Non-pigmented ciliary epithelial cell (primary cell): ENCODE measurements at places on chromosomes 7 and 10.
A peak's percentile ranks its signal among the peaks of the same experiment; 100 is the strongest.

DNA sequence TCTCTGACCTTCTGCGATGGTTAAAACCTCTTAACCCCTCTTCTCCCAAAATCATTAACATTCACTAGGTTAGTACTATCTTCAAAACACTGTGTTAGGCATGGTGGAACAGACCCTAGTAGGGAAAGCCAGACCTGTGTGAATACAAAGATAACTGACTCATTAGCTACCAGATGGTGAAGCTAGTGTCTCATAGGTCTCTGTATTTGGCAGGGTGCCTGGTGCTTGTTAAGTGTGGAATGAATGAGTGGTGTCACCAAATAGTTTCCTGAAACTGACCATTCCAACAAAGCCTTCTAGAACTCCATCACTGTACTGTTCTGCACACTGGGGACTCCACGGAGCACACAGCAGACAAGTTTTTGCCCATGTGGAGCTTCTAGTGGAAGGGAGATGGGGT, 27.7 kb upstream of the TM9SF3 start:
- DNase-seq = peak; percentile 77

- no peak for DNase-seq
Measured at GRCh38 chr7:78695826-78696225, 757.6 kb downstream of the MAGI2 start.

DNA sequence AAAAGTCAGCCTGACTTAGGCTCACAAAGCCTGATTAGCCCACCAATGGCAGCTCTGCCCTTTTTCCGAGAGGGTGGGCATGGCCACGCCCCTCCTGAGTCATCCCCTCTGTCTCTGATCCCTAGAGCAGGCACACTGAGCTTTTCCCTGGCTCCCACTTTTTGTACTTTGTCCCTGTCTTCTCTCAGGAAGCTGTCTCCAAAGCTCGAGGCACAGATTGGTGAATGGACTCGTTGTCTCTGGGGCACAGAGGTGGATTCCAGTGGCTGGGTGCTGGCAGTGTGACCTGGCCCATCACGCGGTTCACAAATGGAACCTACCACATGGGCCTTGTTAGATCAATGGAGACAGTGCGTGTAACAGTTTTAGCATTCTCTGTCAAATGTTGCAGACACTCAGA, 313.5 kb downstream of the WDR37 start:
- no peak for DNase-seq

DNA sequence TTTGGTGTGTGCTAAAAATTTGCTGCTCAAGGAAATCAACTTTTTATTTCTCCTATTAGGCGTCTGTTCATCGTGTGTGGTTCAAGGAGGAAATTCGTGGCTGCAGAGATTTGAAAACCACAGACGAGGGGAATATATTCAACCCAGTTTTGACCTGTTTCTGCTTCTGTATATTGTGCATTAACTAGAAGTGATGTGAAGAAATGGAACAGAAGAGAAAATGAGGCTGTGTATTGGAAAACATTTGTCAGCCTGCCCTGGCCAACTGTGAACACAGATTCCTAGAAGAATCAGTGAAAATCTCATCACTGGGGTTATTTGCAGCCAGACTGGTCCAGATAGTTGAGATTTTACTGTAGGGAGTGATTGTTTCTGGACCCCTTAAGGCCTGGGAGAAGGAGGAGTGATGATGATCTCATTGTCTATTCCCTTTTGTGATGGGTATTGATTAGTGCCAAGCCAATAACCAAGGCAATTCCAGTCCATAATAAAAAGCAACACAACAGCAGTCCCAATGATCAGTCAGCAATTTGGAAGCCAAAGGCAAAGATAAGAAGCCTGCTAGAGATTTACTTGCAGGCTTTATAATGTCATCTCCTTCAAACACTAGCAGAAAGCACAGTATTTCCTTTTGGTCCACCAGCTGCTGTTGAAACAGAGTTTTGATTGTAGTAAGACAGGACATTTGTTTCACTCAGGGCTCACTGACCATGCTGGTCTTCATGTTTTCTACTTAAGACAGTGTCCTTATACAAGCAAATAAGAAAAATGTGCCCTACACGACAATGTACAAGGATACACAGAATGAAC, 339.4 kb downstream of the PRPF18 start:
- no peak for DNase-seq

DNA sequence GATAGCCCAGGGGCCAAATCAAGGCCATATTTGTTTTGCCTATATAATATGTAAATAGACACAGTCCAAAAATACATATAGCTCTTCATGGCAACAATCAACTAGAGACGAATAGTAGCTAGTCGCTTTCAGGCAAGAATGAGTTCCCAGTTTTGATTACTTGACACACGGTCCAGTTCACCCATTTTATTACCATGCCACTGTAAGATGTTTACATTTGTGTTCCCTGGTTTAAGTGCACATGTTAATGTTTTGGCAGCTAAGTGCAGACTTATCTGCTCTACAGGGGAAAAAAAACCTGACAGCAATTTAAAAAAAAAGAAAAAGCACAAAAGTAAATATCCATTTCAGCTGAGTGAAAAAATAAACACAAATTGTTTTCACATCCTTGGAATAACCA, 213.1 kb downstream of the TPK1 start:
- DNase-seq = no peak

DNA sequence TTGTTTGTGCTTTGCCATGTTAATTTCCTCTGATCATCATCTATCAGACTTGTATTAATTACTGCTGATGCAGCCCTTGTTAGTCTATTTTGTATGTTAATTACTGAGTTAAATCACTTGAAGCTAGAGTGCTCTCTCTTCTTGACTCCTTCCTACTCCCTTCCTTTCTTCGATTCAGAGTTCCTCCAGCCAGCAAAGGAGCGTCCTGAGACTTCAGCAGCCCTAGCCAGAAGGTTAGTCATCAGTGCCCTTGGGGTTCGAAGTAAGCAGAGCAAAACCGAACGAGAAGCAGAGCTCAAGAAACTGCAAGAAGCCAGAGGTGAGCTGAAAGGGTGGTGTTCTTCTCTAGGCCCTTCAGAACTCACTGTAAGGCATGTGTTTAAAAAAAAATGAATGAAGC, 32.1 kb downstream of the LOXL4 start:
- no peak for DNase-seq

DNA sequence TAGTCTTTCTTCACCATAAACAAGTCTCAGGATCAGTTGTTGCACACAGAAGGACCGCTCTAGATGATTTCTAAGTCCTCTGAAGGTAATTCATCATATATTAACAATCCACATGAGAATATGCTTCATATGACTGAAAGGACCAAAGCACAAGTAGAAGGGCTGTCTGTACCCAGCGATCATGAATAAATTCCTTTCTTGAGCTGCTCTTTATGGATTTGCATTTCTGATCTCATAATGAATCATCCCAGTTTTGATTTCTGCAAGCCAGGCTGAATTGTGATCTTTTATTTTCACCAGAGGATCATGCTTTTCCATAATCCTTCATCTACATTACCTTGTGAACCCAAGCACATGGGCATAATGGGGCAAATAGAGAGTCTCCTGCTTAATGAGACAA, 675.6 kb downstream of the MAGI2 start:
- no peak for DNase-seq

DNA sequence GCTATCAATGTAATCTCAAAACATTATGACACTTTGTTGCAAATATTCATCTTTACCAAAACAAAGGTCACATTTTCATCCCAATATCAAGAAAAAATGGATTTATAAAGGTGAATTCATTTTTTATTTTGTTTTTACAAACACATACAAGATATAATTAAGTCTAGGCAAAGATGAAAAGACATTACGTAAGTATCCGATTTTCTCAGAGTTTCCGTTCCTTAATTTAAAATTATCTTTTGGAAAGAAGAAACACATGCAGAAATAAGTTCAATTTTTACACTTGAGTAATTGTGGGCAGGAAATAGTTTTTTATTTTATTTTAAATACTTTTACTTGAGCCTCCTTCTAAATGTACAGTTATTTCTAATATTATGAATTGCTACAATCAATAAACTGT, 24.6 kb downstream of the RTKN2 start:
- DNase-seq = no peak

- no peak for DNase-seq
Measured at GRCh38 chr7:106625678-106626301, 35.2 kb downstream of the CCDC71L start.

DNA sequence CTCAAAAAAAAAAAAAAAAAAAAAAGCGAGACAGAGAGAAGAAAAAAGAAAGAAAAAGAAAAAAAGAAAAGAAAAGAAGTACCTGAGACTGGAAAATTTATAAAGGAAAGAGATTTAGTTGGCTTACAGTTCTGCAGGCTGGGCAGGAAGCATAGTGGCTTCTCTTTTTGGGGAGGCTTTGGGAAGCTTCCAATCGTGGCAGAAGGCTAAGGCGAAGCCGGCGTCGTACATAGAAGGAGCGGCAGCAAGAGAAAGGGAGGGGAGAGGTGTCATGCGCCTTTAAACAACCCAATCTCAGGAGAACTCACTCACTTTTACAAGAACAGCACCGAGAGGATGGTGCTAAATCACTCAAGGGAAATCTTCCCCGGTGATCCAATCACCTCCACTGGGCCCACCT, 272.1 kb upstream of the FOXK1 start:
- no peak for DNase-seq

DNA sequence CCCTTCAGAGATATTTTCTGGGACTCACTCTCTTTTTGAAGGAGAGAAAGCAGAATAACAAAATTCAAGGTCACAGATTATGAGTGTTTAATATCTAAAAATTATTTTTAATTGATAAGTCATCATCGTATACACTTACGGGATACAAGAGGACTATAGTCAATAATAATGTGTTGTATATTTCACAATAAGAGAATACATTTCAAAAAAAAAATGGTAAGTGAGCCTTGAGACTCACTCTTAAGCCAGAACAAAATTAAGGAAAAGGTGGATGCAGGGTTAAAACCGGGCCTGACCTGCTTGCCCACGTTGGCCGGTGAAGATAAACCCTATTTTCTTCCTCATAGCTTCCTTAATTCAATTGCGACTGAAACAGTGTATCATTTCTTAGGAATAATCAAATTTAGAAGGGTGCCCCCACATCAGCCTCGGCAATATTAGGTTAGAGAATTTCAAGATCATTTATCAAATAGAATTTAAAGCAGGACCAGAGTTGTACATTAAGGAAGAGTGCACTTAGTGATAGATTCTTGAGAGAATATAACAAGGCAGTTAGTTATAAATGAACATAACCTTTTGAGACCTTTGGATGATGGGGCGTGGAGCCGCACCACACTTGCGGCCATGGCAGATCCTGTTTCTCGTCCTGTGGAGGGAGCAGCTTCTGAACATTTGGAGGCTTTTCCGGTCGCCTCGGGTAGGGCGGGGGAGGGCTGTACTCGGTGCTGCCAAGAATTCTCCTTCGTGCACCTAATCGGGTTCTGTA, 321.8 kb downstream of the PAXIP1 start:
- no peak for DNase-seq

DNA sequence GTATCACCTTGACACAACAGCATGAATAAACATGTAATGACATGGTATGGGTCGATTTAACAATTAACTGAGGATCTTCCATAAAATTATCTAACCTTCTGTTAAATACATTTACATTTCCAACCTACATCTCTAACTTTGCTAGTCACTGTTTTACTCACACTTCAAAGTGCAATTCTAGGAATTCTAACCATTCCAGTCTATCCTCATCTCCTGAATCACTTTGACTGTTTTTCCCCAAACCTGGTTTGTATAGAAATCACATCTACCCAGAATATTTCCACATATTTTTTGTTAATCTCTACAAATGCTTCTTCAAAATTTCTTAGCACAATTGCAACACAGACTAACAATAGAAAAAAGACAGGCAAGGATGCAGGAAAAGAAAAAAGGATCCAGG, 6.2 kb downstream of the ABI1 start:
- no peak for DNase-seq

DNA sequence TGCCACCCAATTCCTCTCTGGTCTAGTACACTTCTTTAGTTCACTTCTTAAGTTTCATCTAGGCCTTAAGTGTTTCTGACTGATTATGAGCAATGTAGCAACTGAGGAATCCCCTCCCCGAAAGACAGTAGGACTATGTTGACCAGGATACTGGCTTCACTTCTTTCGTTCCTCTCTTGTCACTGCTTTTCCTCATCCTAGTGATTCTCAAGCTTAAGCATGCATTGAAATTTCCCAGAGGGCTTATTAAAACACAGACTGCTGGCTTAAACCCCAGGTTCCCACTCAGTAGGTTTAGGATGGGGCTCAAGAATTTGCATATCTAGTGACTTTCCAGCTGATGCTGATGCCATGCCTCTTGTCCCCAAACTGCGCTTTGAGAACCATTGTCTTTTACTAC, 164.6 kb upstream of the WNT16 start:
- DNase-seq = no peak

GRCh38 chr10:29297678-29298077, 8.8 kb downstream of the LYZL1 start:
- DNase-seq = no peak

- no peak for DNase-seq
Measured at GRCh38 chr7:115008465-115009114, 86.7 kb downstream of the MDFIC start.

DNA sequence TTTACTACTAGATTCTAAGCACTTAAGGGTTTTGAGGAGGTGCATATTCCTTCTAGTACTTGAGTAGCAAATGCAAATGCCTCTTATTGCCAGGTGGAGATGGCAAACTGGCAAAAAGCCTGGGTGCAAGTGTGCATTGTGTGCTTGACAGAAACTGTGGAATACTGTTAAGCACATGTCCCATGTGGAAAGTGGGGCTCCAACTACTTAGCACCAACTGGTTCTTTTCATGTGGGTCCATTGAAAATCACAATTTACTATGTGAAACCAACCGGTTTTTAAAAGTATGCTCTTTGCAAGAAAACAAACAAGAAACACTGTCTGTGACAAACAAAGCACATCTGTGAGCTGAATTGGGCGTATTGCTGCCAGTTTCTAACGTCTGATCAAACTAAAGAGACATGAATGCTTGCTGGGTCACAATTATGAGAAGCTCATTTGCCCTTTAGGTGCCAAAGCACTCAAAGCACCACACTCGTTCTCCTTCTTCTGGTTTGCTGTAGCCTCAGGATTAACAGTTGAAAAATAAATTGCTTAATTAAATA, 197.4 kb downstream of the SEMA3E start:
- no peak for DNase-seq

- no peak for DNase-seq
Measured at GRCh38 chr7:1588978-1589377, 19.1 kb upstream of the PSMG3 start.

- no peak for DNase-seq
Measured at GRCh38 chr7:41125343-41125742, 577.5 kb downstream of the INHBA start.

- DNase-seq = no peak
Measured at GRCh38 chr10:125871338-125871737, 9.8 kb downstream of the DHX32 start.

DNA sequence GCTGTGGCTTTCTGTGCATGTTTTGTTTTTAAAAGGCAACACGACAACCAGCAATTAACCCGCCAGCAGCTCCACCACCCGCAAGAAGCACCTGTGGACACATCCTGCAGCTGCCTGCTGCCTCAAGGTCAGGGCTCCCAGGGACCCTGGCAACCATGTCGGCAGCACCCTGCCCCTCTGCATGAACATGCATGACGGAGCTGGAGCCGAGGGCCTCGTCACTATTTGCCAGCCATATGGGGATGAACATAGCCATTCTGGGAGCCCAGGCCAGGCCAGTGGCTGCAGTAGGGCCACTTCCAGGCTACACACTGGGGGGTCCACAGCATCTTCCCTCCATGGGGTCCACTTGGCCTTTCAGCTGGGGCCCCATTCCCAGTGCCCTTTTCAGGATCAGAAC, 52.9 kb downstream of the CAMK2B start:
- no peak for DNase-seq
